Small intestine (tissue), 16 donors: ENCODE measurements at places on chromosomes 2 and 18. TPM values are rescaled to one million over a fixed set of nuclear protein-coding genes. Genes with fewer than 3 reads are reported as not detected.

DNA sequence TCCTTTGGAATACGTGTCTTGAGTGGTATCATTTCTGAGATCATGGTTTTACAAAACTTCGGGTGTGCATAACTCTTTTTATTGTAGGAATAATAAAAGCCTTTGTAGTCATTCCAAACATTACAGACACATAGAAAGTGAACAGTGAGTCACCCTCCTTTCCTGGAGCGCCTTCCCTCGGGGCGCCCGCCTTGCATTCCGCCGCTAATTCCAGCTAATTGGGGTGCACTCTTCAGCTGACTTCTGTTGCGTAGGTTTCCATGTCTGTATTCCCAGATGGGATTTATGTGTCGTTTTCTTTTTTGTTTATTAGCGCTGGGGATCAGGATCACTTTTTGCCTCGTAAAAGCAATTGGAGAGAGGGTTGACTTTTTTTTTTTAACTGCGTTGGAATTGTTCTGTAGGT lies 18.7 kb downstream of the SH3BP4 start:
- H3K4me3 ChIP-seq: no peak overlapping the region
- no peak for DNase-seq
- peaks cover 23% of the 10 kb centered on the region for H3K36me3 ChIP-seq
- no peaks in the 10 kb centered on the region for H3K4me1 ChIP-seq

DNA sequence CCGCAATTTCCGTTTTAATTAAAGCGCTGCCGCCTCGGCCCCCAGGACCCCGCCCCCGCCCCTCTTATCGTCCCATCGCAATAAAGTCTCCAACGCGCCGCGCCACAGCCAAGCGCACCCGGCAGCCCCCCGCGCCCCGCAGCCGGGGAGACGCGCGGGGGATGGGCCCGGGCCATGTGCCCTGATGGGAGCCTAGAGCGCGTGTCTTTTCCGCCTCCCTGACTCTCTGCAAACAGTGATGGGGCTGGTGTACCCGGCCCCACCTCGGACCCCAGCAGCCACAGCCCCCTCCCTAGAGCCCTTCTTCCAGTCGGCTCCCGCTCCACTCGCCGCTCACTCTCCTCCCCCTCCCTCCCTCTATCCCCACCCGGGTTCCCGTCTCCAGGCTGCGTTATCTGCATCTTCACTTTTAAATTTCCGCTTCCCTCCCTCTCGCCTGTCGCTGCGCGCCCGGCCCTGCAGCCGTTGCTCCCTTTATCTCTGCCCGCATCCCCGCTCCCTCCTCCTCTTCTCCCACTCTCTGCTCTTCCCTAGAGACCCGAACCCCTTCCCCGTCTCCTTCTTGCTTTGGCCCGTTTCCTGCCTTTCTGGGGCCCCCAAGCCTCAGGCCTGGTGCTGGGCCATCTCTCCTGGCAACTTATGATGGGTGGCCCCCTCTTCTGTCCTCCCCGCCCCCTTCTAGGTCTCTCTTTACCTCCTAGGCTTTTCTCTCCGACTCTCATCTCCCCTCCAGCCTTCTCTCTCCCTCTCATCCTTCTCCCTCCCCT lies 524 bp upstream of the FEV start:
- no peaks in the 10 kb centered on the region for H3K36me3 ChIP-seq
- no peak overlapping the region for H3K4me3 ChIP-seq
- DNase-seq: no peak
- H3K27ac ChIP-seq: no peak overlapping the region

GRCh38 chr2:189900726-189901125 lies 116.5 kb downstream of the PMS1 start:
- H3K4me1 ChIP-seq: no peaks in the 10 kb centered on the region
- H3K27me3 ChIP-seq: no peaks in the 10 kb centered on the region
- H3K27ac ChIP-seq: no peak overlapping the region
- no peak overlapping the region for H3K4me3 ChIP-seq

DNA sequence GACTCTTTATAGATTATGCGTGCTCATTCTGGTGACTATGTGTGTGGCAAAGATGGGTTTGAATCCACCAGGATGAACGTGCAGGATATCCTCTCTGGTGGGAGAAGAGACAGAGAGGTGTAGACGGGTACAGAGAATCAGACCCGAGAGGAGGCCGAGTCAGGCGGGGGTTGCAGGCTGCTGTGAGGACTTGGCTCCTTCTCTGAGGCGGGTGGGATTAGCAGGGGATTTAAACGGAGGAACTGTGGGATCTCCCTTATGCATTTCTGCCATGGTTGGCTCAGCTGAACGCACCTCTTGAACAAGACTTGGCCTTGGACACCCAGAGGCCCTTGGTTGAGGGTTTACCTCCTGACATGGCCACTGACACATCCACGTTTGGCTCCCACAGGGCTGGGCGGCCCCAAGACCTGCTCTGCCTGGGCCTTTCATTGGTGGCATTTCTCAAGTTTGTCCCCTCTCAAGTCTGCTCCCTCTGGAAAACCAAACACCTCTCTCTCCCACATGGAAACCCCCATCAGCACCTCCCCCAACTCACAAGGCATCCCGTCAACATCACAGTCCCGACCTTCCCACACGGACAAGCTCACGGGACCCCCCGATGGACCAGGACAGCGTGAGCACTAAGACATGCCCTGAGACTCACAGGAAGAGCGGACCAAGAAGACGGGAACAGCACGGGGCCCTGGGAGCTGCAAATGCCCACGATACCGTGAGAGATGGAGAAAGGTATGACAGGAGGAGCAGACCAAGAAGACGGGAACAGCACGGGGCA lies 158.3 kb downstream of the RTP5 start:
- H3K27me3 ChIP-seq: no peaks in the 10 kb centered on the region
- no peak for DNase-seq
- no peaks in the 10 kb centered on the region for H3K4me1 ChIP-seq
- H3K4me3 ChIP-seq: no peak overlapping the region

Gene ALMS1
- 5.1 TPM for polyA plus RNA-seq

DNA sequence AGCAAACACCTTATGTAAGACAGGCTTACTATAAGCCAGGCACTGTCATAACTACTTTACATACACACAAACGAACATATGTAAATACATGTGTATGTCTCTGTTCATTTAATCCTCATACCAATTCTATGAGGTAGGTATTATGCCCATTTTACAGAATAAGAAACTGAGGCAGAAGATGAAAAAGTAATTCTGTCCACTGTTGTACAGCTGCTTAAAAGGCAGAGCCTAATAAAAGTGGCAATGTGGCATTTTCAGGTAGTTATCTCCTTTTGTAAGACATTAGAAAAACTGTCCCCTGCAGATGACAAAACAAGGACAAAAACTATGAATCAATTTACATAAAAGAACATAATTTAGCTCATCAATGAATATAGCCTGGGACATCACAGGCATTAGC lies 69.9 kb downstream of the PLEKHM3 start:
- H3K4me3 ChIP-seq: no peak overlapping the region
- no peak for DNase-seq
- H3K4me1 ChIP-seq: no peaks in the 10 kb centered on the region
- no peaks in the 10 kb centered on the region for H3K36me3 ChIP-seq
- H3K27me3 ChIP-seq: no peaks in the 10 kb centered on the region
- H3K27ac ChIP-seq: no peak overlapping the region

DNA sequence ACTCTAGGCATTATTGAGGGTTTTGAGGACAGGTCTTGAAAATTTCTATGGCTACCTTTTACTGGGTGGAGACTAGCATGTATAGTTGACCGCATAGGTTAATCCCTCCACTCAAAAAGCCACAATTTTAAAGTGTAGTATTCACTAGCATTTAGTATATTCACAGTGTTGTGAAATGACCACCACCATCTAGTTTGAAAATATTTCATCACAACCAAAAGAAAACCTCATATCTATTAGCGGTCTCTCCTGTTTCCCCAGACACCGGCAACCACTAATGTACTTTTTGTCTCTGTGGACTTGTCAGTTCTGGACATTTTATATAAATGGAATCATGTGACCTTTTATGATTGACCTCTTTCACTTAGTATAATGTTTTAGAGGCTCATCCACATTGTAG lies 53.9 kb downstream of the MSH2 start:
- no peak overlapping the region for H3K4me3 ChIP-seq
- no peaks in the 10 kb centered on the region for H3K27me3 ChIP-seq
- no peak for DNase-seq
- no peaks in the 10 kb centered on the region for H3K4me1 ChIP-seq

DNA sequence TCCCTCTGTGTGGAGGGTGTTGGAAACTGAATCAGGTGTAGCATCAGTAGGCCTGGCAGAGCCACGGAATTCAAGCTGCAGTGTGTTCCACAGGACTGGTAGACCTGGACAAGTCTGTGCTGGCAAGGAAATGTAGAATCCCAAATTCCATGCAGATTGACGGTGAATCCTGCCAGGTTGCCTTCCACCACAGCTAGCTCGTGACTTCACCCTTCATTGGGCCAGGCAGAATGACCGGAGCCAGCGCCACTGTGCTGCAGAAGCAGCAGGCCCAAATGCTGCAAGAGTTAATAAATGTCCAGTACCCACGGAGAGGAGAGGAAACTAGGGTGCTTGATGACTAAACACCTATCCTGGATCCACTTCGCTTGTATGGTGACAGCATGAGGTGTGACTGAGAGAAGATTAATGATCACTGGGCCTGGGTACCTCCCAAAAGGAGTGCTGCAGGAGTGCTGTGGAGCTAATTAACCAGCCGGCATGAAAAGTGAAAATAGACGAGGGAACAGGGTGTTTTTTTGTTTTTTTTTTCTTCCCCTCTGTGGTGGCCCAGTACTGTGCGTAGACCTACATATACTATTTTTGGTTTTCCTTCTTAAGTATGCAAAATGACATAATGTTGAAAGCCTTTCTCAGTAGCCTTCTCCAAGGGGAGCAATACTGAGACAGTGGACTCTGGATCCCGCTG lies 122.2 kb downstream of the TANC1 start:
- peak overlapping the region; percentile 52 for H3K27ac ChIP-seq
- peaks cover 21% of the 10 kb centered on the region for H3K4me1 ChIP-seq
- no peak overlapping the region for H3K4me3 ChIP-seq
- no peaks in the 10 kb centered on the region for H3K36me3 ChIP-seq
- H3K27me3 ChIP-seq: no peaks in the 10 kb centered on the region

- peaks cover 32% of the 10 kb centered on the region for H3K4me1 ChIP-seq
- H3K27ac ChIP-seq: no peak overlapping the region
- no peak overlapping the region for H3K4me3 ChIP-seq
- no peaks in the 10 kb centered on the region for H3K27me3 ChIP-seq
Observed at GRCh38 chr18:8793445-8794155, 88.2 kb downstream of the MTCL1 start.

Gene MAP2
- 2.7 TPM for polyA plus RNA-seq

DNA sequence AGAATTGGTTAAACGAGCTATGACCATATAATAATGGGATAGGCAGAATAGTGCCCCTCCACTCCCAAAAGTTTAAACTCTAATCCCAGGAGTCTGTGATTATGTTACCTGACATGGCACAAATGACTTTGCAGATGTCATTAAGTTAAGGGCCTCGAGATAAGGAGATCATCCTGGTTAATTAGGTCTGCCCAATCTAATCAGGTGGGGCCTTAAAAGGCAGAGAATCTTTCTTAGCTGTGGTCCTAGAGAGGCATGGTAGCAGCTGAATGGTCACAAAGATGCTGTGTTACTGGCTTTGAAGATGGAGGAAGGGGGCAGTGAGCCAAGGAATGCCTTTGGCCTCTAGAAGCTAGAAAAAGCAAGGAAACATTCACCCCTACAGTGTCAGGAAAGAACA lies 31.1 kb downstream of the TACR1 start:
- H3K27ac ChIP-seq: no peak overlapping the region
- no peaks in the 10 kb centered on the region for H3K27me3 ChIP-seq
- no peak for DNase-seq
- H3K4me3 ChIP-seq: no peak overlapping the region

DNA sequence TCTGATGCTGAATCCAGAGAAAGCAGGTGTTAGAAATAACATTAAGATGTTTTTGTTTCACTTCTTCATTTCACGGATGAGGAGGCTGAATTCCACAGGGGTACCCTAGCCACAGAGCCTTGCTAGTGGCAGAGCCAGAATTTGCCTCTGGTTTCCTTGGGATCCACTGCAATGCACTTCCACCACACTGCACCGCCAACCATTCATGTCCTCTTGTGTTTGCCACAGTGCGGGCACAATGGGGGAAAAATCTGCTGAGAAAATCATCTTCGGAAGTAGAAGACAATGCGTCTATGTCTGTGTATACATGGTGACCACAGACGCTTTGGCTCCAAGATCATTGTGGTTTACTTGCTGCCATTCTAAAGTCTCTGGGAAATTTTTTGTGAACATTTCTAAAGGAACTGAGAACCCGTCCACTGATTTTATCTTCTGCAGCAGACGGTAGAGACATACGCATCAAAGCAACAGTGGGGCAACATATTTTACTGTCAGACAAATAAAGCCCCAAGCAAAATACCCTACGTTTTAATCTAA lies 14.9 kb downstream of the ICOS start:
- no peak overlapping the region for H3K4me3 ChIP-seq
- DNase-seq: no peak
- H3K27me3 ChIP-seq: no peaks in the 10 kb centered on the region
- H3K36me3 ChIP-seq: no peaks in the 10 kb centered on the region
- H3K27ac ChIP-seq: no peak overlapping the region

Gene CXCR4
- polyA plus RNA-seq: 5.4 TPM

GRCh38 chr2:172215936-172216335 lies 113.2 kb upstream of the DLX2 start:
- no peak for DNase-seq
- no peak overlapping the region for H3K27ac ChIP-seq
- H3K27me3 ChIP-seq: no peaks in the 10 kb centered on the region
- peaks cover 2% of the 10 kb centered on the region for H3K4me1 ChIP-seq

- H3K27me3 ChIP-seq: no peaks in the 10 kb centered on the region
- no peaks in the 10 kb centered on the region for H3K36me3 ChIP-seq
Observed at GRCh38 chr2:65917986-65918385, 485.6 kb upstream of the SPRED2 start.
